ENCODE measurements at places on chromosomes 2 and 18. TPM values are rescaled to one million over a fixed set of nuclear protein-coding genes. Genes with fewer than 3 reads are reported as not detected.

DNA sequence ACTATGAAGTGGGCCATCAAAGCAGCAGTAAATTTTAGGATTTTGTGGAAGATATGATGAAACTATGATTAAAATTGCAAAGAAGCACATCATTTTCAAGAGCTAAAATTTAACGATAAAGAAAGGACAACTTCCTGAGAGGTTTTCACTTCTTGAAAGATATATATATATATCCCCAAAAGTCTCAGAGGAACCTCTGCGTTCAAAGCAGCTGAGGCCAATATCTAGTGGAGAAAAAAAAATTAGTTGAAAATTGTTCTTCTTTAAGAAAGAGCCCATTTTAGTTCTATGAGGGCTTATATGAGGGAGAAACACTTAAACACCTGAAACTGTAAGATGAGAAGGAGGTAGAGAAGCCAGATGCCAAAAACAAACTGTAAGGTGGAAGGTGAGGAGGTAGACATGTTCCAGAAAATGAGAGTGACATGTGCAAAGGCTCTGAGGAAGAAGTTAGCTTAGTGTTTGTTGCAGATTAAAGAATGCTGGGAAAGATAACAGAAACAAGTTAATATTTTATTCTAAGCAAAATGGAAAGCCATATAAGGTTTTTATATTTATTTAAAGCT is 72.9 kb upstream of the VRK2 start:
- H3K36me3 ChIP-seq: no peaks in the 10 kb centered on the region
- H3K27me3 ChIP-seq: no peaks in the 10 kb centered on the region
- no peak for DNase-seq
- no peak overlapping the region for H3K4me3 ChIP-seq
- no peak overlapping the region for H3K27ac ChIP-seq
- H3K4me1 ChIP-seq: no peaks in the 10 kb centered on the region

- H3K4me3 ChIP-seq: no peak overlapping the region
- no peak overlapping the region for H3K27ac ChIP-seq
- no peaks in the 10 kb centered on the region for H3K4me1 ChIP-seq
- DNase-seq: no peak
These were observed 81.7 kb downstream of the COL4A4 start for GRCh38 chr2:227082286-227082685.

DNA sequence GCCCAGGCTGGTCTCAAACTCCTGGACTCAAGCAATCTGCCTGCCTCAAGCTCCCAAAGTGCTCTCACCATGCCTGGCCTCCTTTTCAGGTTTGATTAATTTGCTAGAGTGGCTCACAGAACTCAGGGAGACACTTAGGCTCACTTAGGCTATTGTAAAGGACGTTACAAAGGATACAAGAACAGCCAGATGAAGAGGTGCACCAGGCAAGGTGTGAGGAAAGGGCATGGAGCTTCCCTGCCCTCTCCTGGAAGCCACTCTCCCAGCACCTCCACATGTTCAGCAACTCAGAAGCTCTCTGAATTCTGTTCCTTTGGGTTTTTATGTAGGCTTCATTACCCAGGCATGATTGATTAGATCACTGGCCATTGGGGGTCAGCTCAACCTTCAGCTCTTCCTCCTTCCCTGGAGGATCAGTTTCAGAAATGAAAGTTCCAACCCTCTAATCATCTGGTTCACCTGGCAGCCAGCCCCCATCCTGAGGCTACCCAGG is 78.7 kb upstream of the RGPD5 start:
- H3K27me3 ChIP-seq: no peaks in the 10 kb centered on the region
- H3K27ac ChIP-seq: no peak overlapping the region
- no peaks in the 10 kb centered on the region for H3K36me3 ChIP-seq
- no peaks in the 10 kb centered on the region for H3K4me1 ChIP-seq
- peak; percentile 33 for DNase-seq

GRCh38 chr2:164523009-164523408 is 98.3 kb downstream of the GRB14 start:
- no peak overlapping the region for H3K27ac ChIP-seq
- H3K27me3 ChIP-seq: no peaks in the 10 kb centered on the region
- H3K36me3 ChIP-seq: no peaks in the 10 kb centered on the region

DNA sequence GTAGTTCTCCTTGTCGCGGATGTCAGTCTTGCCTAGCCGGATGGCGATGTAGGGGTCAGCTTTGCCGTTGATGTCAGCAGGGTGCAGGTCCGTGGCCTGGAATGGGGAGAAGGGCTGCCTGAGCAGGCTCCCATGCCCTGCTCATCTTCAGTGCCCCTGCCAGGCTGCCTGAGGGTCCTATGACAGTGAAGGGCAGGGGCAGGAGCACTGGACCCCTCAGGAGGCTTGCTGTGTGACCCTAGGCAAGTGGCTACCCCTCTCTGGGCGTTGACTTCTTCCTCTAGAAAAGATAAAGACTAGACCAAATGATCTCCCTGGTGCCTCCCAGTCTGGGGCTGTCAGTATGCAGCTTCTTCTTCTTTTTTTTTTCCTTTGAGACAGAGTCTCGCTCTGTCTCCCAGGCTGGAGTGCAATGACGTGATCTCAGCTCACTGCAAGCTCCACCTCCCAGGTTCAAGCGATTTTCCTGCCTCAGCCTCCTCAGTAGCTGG is 11.9 kb downstream of the OTOF start:
- no peak overlapping the region for H3K4me3 ChIP-seq
- H3K36me3 ChIP-seq: no peaks in the 10 kb centered on the region
- no peaks in the 10 kb centered on the region for H3K27me3 ChIP-seq
- H3K27ac ChIP-seq: no peak overlapping the region

GRCh38 chr2:83971547-83971946 is 487.5 kb downstream of the SUCLG1 start:
- H3K27ac ChIP-seq: no peak overlapping the region
- DNase-seq: no peak
- H3K36me3 ChIP-seq: no peaks in the 10 kb centered on the region
- no peak overlapping the region for H3K4me3 ChIP-seq
- H3K27me3 ChIP-seq: no peaks in the 10 kb centered on the region

DNA sequence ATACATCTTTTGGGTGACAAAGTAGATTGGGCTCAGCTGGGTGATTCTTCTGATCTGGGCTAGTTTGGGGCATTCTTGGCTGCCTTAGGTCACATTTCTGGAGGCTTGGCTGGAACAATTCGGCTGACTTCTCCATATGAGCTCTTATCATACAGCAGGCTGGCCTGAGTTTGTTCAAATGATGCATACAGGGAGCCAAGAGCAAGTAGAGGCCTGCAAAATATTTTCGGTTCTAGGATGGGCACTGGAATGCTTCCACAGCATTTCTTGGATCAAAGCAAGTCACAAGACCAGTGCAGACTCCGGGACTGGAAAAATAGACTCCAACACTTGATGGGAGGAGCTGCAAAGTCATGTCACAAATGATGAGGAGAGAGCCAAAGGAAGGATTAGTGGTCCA is 98.4 kb downstream of the SCG2 start:
- DNase-seq: no peak
- no peak overlapping the region for H3K4me3 ChIP-seq
- H3K27ac ChIP-seq: no peak overlapping the region
- no peaks in the 10 kb centered on the region for H3K36me3 ChIP-seq

- no peaks in the 10 kb centered on the region for H3K27me3 ChIP-seq
- H3K4me3 ChIP-seq: no peak overlapping the region
- H3K4me1 ChIP-seq: no peaks in the 10 kb centered on the region
- H3K36me3 ChIP-seq: no peaks in the 10 kb centered on the region
These were observed 132.9 kb upstream of the RND3 start for GRCh38 chr2:150620416-150620815.

The CCDC178 gene
- 4.6 TPM for polyA plus RNA-seq

The KYNU gene
- polyA plus RNA-seq: 14.5 TPM
